Lower lobe of right lung (tissue), 2 donors: ENCODE measurements at places on chromosomes 7 and 10. TPM values are rescaled to one million over a fixed set of nuclear protein-coding genes. Genes with fewer than 3 reads are reported as not detected.

DNA sequence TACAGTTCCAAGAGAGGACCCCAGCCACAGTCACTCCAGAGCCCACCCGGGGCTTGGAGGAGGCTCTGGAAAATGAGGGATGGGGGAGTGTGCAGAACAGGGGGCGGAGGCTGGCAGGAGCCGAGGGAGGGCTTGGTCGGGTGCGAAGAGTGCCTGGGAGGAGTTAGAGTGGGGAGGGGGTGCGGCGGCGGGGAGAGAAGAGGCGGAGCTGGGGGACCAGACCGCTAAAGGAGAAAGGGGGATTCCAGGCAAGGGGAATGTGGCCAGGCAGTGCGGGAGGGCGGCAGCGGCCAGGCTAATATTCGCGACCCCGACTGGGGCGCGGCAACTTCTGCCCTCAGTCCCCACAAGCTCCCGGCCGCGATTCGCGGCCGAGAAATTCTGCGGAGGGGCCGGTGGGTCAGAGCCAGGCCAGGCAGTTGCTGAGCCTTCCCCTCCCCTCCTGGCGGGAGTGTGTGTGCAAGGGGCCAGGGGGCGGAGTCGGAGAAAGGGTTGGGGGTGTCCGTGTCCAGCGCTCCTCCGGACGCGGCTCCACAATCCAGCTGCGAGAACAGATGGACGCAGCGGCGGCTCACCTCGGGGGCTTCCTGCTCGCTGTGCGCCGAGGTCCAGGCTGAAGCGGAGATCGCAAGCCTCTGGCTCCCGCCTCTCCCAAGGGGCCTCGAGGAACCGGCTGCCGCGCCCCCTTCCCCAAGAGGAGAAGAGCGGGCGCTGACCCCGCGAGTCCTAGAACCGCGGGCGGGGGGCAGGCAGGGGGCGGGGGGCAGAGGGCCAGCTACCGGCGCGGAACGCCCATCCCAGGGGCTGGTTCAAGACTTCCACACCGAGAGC, 612 bp upstream of the SLC18A3 start:
- H3K36me3 ChIP-seq = no peaks in the 10 kb centered on the region
- DNase-seq = no peak
- H3K4me3 ChIP-seq = no peak overlapping the region
- peaks cover 9% of the 10 kb centered on the region for H3K4me1 ChIP-seq

DNA sequence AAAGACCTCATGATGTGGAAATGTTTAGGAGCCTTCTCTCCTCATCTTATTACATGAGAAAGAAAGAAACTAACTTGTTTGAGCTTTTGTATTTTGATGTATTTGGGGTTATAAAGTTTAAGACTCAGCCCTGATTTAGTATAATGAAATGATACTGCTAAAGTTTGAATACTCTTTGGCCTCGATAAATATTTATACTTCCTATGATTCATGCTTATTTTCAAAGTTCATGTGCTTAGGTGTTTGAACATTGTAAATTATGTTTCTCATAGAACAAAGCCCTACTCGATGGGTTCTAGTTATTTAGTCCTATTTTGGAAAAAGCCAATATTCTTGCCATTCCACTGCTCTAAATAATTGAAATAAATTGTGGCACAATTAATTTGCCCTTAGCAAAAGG, 303.2 kb downstream of the ZWINT start:
- no peak for DNase-seq
- H3K27ac ChIP-seq = no peak overlapping the region
- no peaks in the 10 kb centered on the region for H3K4me1 ChIP-seq
- no peak overlapping the region for H3K4me3 ChIP-seq

- no peak for DNase-seq
- no peak overlapping the region for H3K27ac ChIP-seq
- H3K27me3 ChIP-seq = no peaks in the 10 kb centered on the region
- H3K4me1 ChIP-seq = no peaks in the 10 kb centered on the region
- H3K4me3 ChIP-seq = no peak overlapping the region
Measured at GRCh38 chr10:124486635-124487034, 25.0 kb downstream of the LHPP start.

- H3K27me3 ChIP-seq = no peaks in the 10 kb centered on the region
- peaks cover 15% of the 10 kb centered on the region for H3K4me1 ChIP-seq
- H3K36me3 ChIP-seq = no peaks in the 10 kb centered on the region
- H3K27ac ChIP-seq = no peak overlapping the region
- no peak for DNase-seq
- no peak overlapping the region for H3K4me3 ChIP-seq
Measured at GRCh38 chr7:105802604-105803428, 73.6 kb downstream of the ATXN7L1 start.

DNA sequence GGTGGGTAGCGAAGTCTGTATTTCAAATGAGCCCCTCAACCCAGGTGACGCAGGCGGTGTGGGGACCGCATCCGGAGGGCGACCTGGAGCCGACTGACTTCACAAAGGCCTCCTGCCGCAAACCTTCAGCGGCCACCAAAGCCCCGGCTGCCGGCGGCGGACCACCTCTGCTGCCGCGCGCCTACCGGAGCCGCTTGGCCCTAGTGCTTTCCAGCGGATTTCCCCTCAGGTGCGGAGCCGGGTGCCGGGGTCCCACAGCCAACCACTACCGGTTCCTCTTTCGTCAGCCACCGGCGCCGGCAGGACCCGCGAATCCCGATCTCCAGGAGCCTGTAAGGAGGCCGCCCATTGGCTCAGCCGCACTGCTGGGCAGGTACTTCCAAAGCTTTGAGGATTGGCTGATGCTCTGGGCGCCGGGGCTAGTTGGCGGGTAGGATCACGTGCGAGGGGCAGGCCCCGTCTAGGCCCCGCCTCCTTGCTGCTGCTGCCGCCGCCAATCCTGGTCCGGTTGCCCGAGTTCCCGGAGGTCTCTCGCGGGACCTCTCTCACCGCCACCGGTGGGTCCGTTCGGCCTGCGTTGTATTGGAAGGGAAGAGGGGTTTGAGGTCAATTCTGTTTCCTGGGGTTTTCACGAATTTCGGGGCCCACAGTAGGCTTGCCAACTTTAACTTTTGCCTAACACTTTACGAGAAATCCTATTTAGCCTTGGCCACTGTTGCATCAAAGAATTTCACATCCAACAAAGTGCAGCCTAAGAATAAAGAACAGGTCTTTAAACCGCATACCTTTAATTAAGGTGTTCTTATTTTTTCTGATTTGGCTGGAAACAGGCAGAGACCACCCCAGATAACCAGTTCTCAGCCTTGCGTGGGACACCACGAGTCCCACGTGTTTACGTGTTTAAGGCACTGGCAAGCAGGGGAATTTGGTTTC, at the start of gene GSTO2:
TSS of gene GSTO2 (plus strand) at position 472 of the 933 bp plus-strand sequence. CDS start 5,732 bp downstream, outside the sequence.
- peaks cover 23% of the 10 kb centered on the region for H3K4me1 ChIP-seq
- DNase-seq = peak; percentile 100
- peak within 1 kb of the TSS; percentile 89 for H3K27ac ChIP-seq
- H3K36me3 ChIP-seq = peaks cover 41% of the 10 kb centered on the region

DNA sequence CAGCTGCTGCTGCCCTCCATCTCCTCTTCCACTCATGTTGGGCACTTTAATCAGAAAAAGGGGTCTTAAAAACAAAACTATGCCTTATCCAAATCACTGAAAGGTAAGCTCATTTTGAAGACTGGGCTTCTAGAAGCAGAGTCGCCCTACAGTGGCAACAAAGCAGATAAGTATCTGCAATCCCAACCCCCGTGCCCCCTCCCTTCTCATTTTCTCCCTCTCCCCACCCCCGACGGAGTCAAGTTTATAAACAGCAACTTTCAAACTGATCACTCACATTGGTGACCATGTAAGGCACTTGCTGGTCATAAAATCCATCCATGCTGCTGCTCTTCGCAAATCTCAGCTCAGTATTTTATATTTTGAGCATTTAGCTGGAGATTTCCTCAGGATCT, 738 bp downstream of the ETV1 start:
- no peak for DNase-seq
- no peaks in the 10 kb centered on the region for H3K36me3 ChIP-seq
- peaks cover 4% of the 10 kb centered on the region for H3K4me1 ChIP-seq

GRCh38 chr7:155998766-155999630, 186.7 kb upstream of the SHH start:
- H3K4me3 ChIP-seq = no peak overlapping the region
- no peaks in the 10 kb centered on the region for H3K27me3 ChIP-seq
- H3K36me3 ChIP-seq = no peaks in the 10 kb centered on the region
- H3K4me1 ChIP-seq = no peaks in the 10 kb centered on the region
- no peak overlapping the region for H3K27ac ChIP-seq

DNA sequence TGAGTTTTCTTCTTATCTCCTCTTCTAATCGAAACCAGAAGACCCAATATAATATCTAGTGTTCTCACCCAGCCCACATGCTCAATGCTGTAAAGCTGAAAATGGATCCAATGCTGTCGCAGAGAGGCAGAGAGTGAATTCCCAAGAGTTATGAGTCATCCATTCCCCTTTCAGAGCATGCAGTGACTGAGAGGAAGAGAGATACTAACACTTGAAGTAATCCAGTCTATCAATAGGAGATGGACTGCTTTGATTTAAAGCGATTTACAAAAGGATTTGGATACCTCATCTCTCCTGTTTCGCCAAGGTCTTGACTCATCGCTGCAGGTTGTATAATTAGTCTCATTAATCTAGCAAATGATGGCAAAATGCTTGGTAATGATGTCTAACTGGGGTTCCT, 41.5 kb upstream of the PRKCQ start:
- no peak overlapping the region for H3K4me3 ChIP-seq
- no peaks in the 10 kb centered on the region for H3K27me3 ChIP-seq
- no peaks in the 10 kb centered on the region for H3K36me3 ChIP-seq
- DNase-seq = no peak
- H3K27ac ChIP-seq = no peak overlapping the region

- no peak for DNase-seq
- H3K27me3 ChIP-seq = no peaks in the 10 kb centered on the region
- no peak overlapping the region for H3K27ac ChIP-seq
Measured at GRCh38 chr7:54838175-54838910, 79.3 kb upstream of the SEC61G start.

LRIT1 gene
- total RNA-seq = not detected

GIMAP6 gene
- 69.3 TPM for total RNA-seq

GPR146 gene
- total RNA-seq = 44.8 TPM

TEX36 gene
- total RNA-seq = not detected

GHRHR gene
- not detected for total RNA-seq

UTF1 gene
- total RNA-seq = not detected

JAKMIP3 gene
- 0.18 TPM for total RNA-seq

MBL2 gene
- total RNA-seq = not detected

NFE2L3 gene
- 4.8 TPM for total RNA-seq

FAM180A gene
- total RNA-seq = 3.0 TPM

OR2A25 gene
- total RNA-seq = not detected
